ENCODE measurements at places on chromosomes 12 and 14.
A peak's percentile ranks its signal among the peaks of the same experiment; 100 is the strongest.

GRCh38 chr14:52014601-52015267 is 25.4 kb downstream of the RTRAF start:
- no peak for DNase-seq

GRCh38 chr12:45688183-45688582 is 41.3 kb upstream of the ARID2 start:
- peak; percentile 21 for DNase-seq

- no peak for DNase-seq
These were observed 10.1 kb downstream of the TMEM119 start for GRCh38 chr12:108587826-108588225.

DNA sequence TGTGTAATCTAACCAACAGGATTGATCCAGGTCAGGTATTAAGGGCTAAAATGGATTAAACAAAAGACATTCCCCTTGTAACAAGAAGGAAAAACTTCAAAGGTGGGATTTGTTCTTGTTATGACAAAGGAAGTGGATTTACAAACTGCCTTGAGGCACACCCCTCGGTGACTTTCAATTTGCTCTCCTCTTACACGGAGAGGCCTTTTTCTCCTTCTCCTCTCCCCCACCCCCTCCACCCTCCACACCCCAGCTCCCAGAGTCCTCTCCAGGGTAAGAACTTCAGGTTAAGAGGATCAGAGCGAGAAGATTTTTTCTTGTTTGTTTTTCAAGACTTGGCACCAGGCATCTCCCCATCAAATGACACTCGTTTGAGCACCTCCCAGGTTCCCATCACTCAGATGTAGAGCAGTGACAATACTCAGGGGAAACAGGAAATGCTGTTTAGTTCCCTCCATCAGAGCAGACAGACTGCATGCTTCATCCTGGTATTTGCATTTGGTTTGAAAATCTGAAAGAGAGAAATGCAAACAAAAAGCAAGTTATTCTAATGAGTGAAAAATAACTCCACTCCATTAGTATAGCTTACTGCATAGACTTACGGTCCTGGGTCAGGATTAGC is 77.6 kb upstream of the TMEM260 start:
- no peak for DNase-seq

DNA sequence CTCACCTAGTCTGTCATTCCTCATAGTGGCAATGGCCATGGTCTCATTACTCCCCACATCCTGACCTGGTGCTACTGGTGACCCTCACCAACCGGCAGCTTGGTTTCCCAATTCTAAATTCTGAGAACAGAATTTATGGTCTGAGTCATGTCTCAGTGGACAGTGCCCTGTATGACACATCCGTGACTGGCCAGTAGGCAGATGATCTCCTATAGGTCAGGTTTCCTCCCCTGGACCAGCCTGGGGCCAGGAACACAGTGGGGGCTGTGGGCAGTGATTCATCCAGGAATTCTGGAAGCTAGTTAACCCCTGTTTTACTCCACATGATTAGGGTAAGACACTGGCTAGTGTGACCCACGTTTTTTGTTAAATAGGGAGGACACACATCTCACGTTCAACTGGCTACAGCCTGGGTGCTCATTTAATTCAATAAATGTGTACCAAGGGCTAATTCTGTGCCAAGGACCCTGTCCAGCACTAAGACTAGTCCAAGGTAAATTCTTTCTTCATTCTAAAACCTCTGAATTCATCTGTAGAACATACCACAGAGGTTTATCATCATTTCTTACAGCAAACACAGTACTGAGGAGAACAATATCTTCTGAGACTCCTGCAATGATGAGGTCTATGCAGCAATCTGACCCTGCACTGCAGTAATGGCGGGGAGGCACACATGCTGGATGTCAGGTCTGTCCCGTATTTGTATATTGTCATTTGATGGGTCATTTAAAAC is 249.6 kb upstream of the TBX3 start:
- peak; percentile 98 for DNase-seq

DNA sequence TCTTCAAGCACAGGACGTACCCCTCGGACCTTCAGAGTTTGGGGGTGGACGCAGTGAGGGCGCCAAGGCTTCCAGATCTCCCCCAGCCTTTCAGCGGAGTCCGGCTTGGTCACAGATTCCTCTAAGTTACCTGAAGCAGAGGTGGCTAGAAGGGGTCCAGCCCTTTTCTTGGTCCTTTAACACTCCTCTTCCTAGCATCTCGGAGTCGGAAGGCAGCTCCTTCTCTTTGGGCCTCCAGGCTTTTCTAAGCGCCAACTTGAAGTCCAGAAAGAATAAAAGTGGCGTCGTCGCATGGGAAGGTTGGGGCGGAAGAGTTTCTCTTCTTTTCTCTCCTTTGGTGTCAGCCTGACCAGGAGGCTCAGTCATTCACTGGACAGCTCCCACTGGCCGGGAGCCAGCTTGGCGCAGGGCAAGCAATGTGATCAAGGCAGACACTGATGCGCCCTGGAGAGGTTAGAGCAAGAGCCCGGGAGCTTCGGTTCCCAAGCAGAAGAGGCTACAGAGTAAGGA is 9.6 kb downstream of the OR6S1 start:
- DNase-seq, result peak; percentile 85

GRCh38 chr12:104682790-104683279 is 226.1 kb downstream of the CHST11 start:
- DNase-seq, result no peak

- DNase-seq, result no peak
These were observed 152.3 kb upstream of the DAAM1 start for GRCh38 chr14:59036134-59036533.

DNA sequence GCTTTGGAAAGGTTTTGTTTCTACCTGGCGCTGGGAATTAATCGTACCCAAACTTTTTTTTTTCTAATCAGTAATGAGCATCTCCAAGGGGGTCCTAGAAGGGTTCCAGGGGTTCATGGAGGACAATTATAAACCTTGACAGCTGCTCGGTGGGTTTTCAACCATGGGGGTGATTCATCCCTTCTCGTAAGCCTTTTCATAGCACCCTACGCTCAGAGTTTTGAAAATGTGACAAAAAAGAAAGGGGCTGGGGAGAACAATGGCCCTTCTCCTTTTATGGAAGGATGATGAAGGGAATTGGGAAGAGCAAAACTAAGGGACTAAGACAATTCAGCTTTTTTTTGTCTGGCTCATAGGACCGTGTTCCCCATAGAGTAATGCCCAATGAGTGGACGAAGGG is 196.7 kb downstream of the ZFP36L1 start:
- DNase-seq, result no peak

Data from foreskin fibroblast (primary cell).